ENCODE measurements at places on chromosomes 1 and 21.

DNA sequence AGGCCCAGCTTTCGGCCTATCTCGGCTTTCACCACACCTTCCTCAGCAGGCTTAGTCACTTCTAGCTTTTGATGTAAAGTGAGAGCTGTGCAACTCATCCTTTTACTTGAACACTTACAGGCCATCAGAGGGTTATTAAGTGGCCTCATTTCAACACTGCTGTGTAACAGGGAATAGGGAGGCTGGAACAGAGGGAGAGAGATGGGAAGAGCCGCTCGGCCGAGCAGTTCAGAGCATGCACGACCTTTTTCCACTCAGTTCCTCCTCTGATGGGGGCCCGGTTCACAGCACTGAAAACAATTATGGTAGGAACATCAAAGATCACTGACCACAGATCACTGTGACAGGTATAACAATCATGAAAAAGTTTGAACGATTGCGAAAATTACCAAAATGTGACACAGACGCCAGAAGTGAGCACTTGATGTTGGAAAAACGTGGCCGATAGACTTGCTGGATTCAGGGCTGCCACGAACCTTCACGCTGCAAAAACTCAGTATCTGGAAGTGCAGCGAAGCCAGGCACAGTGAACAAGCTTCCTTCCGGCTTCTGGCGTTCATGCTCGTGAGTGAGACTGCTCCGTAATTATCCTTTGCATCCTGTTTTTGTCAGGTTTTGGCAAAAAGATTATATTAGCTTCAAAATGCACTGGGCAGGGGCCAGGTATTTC, 28.6 kb downstream of the AGPAT3 start:
- DNase-seq, result no peak

GRCh38 chr1:102879439-102879993, 228.8 kb downstream of the COL11A1 start:
- no peak for DNase-seq

- DNase-seq, result no peak
Observed at GRCh38 chr1:21245688-21246229, 44.5 kb downstream of the ECE1 start.

DNA sequence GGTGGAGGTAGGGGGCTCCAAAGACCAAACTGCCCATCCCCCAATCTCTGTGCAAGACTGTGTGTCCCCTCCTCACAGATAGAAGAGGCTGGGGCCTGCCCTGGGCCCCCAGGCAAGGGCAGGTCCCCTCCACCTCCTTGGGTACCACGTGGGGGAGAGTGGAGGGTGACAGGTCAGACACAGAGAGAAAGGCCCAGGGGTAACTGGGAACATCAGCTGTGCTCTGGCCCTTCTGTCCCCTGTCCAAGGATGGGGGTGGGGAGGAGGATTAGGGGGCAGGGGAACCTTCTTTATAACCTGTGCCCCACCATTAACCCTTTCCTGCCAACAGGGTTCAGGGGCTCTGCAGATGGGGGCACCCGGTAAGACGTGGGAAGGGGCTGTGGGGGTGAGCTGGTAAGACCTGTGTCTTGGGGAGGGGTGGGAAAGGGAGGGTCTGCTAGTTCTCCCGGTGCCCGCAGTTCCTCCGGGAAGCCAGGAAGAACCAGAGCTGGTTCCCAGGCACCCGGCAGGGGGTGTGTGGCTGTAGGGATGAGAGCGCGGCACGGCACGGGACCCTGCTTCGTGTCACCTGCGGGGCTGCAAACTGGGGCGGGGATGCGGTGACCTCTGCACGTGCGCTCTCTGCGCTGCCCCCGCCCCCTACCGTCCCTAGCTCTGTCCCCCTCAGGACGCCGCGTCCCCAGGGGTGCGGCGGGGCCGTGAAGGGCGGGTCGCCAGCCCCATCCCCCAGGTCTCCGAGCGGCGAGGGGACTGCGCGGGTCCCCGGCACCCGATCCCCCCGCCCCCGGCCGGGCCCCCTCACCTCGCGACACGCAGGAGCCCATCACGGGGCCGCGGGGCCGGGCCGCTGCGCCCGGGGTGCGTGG, 601 bp downstream of the FAM131C start:
- DNase-seq, result no peak

DNA sequence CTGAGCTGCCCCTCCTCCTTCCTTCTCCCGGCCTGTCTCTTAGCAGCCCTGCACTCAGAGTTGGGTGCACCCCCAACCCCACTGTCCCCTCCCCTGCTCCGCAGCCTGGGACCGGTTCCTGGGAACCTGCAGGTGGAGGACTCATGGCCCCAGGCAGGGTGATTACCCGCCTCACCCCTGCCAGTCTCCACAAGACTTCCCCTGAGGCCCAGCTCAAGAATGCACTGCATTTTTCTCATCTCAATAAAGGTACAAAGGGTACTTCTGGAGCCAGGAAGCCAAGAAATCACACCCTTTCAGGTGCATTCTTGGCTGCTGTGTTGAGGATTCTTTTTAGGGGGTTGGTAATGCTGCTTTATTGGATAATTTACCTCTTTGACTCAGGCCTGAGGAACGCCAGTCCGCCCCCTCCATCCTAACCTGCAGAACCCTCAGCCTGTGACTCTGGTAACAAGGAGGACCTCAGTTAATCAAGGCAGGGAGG, 126.3 kb upstream of the TMPRSS2 start:
- DNase-seq, result no peak

- no peak for DNase-seq
Observed at GRCh38 chr1:59085101-59085500, 211.8 kb upstream of the FGGY start.
